NCI-H1105 (cell line): ENCODE measurements at places on chromosomes 7 and 10.

DNA sequence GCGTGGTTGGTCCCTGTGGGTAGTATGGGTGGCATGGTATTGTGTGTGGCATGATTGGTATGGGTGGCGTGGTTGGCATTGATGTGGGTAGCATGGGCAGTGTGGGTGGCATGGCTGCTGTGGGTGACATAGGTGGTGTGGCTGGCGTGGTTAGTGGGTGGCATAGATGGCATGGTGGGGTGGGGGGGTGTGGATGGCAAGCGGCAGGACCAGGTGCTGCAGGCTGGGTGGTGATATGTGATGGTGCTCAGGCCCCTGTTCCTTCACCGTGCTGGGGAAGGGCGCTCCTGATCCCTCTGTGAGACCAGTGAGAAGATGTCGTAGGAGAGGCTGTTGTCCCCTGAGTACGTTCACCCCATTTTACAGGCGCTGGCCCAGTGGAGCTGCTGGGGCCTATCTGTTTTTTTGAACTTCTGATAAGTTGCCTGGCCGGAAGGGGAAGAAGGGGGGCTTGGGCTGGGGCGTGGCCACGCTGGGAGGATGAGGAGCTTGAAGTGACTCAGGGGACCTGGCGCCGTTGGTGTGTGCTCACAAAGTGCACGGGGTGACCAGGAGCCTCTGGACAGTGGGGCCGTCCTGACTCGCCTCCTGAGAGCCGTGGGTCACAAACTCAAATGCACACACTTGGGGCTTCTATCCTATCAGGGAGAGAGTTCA lies 17.5 kb downstream of the INPP5A start:
- DNase-seq, result no peak

DNA sequence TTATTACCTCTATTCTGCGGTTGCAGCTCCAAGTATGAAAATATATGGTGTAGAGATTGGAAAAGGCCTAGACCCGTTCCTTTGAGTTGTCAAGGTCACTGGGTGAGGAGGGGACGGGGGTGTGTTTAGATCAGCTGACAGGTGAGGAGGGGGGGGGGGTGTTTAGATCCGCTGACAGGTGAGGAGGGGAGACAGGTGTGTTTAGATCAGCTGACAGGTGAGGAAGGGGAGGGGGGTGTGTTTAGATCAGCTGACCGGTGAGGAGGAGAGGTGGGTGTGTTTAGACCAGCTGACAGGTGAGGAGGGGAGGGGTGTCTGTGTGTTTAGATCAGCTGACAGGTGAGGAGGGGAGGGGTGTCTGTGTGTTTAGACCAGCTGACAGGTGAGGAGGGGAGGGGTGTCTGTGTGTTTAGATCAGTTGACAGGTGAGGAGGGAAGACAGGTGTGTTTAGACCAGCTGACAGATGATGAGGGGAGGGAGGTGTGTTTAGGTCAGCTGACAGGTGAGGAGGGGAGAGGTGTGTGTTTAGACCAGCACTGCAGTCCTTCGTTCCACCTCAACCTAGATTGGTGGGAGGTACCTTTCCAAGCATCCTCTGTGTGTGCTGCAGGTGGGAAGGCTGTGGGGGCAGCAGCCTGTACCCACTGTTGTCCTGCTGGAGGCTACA lies 655.0 kb upstream of the ADARB2 start:
- peak; percentile 76 for DNase-seq

DNA sequence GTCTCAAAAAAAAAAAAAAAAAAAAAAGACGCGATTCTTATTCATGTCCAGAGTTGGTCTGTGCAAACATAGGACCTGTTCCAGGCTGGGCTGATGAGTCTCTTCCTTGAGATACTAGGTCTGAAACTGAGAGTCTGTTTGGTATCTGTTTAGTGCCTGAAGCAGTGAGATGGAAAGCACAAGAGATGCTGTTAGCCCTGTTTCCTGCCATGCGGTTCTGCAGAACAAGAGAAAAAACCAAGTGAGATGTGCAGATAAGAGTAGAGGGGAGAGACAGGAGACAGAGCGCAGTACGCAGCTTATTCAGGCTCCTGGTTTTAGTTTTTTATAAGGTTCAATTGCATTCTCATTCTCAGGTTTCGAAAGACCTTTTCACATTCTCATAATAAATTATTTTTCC lies 85.8 kb upstream of the PRKCQ start:
- no peak for DNase-seq

DNA sequence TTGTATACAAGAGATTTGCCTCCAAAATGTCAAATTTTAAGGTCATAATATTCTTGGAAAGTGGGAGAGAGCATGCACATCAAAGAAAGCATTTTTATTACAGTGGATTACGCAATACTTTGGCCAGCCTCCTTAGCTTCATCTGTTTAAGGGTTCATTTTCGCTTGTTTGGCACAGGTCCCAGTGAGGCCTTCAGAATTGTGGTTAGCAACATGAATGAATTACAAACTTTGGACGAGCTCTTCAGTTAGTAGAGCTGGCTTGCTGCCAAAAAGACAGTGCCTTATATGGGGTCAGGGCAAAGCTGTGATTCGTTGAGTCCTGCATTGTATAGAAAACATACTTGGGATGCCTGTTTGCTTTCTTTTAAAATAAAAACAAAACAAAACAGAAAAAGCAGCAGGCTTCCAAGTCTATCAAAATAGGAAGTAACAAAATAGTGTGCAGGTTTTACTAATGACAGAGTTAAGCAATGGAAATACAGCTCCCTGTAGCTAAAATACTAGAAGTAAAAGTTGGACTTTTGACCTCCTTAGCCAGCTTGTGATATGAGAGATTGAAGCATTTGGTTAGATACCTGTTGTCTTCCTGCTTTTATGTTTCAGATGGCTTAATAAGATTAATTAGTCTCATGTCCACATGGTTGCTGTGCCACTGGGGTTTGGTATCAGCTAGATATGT lies 190.8 kb downstream of the MLLT10 start:
- DNase-seq, result peak; percentile 95

DNA sequence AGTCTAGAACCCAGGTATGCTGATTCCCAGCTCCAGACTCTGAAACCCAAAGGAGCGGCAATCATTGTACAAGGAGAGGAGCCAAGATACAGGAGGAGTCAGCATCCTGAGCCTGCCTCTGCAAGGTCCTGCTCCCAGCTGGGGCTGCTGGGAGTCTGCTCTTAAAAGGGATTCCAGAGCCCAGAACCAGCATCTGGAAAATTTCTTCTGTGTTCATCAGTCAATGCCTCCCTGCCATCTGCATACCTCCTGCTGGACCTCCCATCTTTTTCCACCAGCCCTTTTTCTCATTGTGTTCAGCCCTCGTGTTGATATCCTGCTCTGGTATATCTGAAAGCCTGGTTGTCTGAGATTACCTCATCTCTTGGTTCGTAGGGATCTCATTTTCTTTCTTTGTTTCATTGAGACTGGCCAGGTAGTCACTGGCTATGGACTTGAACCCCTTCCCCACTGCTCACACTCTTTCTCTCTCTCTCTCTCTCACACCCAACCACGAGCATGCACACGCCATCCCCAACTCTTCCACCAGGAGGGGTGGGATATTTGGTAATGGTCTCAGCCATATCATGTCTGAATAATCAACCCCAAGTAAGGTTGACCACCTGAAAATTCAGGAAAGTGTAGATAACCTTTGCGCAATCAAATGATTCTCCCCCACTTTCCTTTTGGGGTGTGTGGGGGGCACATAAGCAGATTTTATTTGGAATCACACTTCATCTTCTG lies 608.8 kb downstream of the LRMDA start:
- no peak for DNase-seq

GRCh38 chr10:121860810-121861209 lies 67.0 kb downstream of the ATE1 start:
- peak; percentile 37 for DNase-seq

- DNase-seq, result no peak
These were observed 25.8 kb downstream of the PRTFDC1 start for GRCh38 chr10:24926557-24926956.
